ENCODE measurements at places on chromosomes 3 and 15.

GRCh38 chr3:16378415-16378814 lies 113.4 kb downstream of the OXNAD1 start:
- no peak for DNase-seq

- no peak for DNase-seq
Measured at GRCh38 chr15:36428102-36428845, 151.2 kb upstream of the CDIN1 start.

- DNase-seq, result no peak
Measured at GRCh38 chr3:14943042-14943441, 4.3 kb upstream of the NR2C2 start.

GRCh38 chr3:190305406-190305805 lies 16.8 kb downstream of the CLDN1 start:
- DNase-seq, result no peak

GRCh38 chr3:58176827-58177489 lies 33.8 kb downstream of the DNASE1L3 start:
- no peak for DNase-seq

GRCh38 chr3:123357275-123357674 lies 91.6 kb downstream of the ADCY5 start:
- DNase-seq, result no peak

GRCh38 chr15:76730262-76730661 lies 174.9 kb downstream of the SCAPER start:
- no peak for DNase-seq

DNA sequence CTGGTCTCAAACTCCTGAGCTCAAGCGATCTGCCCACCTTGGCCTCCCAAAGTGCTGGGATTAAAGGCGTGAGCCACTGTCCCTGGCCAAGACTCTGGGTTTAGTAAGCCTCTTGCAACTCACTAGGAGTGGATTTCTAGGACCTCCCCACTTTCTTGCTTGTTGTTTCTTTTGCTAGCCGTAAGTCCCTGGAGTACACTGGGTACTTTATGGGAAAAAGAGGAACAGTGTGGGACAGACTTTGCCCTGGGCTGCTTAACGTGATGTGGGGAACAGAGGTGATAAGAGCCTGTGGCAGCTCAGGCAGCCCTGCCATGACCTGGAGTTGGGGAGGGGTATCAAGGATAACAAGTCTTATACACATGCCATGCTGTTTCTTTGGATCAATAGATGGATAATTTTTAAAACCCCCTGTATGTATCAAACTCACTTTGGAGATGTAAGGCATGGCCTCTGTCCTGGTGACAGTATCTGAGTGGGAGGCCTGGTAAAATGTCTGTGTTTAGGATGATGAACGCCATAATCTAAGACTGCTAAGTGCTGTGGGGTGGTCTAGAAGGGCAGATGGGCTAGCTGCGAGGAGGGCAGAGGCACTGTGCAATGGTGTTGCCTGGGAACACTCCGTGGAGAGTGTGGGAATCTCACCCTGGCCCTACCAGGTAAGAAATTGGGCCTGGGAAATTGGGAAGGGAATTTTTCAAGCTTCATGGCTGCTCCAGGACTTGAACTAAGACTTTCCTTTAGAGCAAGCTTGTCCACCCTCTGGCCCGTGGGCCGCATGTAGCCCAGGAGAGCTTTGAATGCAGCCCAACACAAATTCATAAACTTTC lies 54.8 kb downstream of the SMAD3 start:
- DNase-seq, result no peak

DNA sequence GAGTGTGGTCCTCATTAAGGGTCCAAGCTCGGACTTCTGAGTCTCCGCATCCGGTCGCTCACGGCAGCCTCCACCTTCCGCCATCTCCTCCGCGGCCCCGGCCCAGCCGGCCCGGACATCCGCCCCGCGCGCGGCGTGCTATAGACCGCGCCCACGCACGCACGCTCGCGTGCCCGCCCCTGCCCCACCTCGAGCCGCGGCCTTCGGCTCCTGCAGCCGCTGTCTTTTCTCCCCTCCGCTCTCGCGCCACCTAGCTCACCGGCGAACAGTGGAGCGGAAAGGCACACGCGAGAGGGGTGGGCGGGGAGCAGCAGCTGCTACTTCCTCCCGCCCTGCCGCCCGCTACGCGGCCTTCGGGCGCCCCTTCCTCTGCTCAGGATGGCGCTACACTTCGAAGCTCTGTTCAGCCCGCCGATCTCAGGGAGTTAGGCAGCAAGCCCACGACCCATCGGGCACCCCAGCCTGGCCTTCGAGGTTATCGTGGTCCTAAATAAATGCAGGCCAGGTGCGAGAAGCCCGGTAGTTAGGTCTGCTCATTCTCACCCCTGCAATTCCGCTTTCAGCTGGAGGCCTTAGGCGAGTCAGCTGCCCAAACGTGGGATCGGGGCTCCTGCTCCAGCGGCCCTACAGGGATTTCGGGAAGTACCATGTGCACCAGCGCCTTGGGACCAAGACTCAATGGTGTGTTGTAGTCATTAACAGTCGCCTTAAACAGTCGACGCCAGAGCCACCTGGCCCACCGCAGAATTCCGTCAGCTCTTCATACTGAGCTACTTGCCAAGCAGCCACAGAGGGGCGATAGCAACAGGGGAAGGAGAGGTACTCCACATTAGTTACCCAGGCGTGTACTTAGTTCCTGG lies at the start of gene USP4:
Gene USP4, minus strand, starts transcription at position 113 of the 860 bp plus-strand sequence. Its CDS starts 29 bp downstream, at position 84.
- DNase-seq, result peak; percentile 75

Measured in DMS153 (cell line).